Myocyte (in vitro differentiated cells): ENCODE measurements at places on chromosomes 1 and 21. TPM values are rescaled to one million over a fixed set of nuclear protein-coding genes. Genes with fewer than 3 reads are reported as not detected.

DNA sequence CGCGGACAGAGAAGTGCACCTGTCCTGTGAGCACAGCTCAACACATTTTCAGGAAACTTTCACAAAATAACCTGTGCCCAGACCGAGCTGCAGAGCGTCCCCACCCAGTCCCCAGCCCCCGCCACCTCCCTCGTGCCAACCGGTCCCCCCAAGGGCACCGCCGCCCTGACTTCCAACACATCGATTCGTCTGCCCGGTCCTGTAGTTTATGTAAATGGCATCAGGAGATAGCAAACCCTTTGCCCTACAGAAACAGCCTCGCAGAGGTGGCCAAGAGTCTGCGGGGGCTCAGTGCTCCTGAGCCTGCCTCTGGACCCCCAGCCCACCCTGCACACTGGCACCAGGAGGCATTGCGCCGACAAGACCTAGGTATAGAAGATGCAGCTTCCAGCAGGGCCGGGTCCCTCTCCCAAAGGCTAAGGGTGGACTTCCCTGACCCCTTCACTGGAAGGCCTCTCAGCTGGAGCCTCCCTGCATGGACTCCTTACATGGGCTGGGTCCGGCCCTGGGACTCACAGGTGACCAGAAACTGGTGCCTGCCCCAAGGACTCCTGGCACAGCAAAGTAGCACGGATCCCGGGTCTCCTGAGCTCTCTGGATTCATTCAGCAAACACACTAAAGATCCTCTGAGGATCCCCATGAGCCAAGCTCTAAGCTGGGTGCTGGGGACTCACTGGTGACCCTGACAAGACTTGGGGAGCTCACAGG lies 6.6 kb upstream of the PLEKHG5 start:
- DNase-seq, result no peak

- no peak for DNase-seq
Measured at GRCh38 chr1:81412954-81413353, 387.8 kb upstream of the ADGRL2 start.

The FAM72D gene
- total RNA-seq, result 0.31 TPM in 1 of 2 replicates, not detected in the other

GRCh38 chr1:156128654-156129597 lies 14.4 kb downstream of the LMNA start:
- DNase-seq, result peak; percentile 88

The KRTAP21-3 gene
- total RNA-seq, result not detected in 2 replicates

GRCh38 chr1:154347961-154348360 lies 22.6 kb downstream of the ATP8B2 start:
- no peak for DNase-seq
